SK-N-DZ (cell line): ENCODE measurements at places on chromosomes 11 and 22.

GRCh38 chr11:36848660-36849059 lies 250.6 kb upstream of the RAG2 start:
- DNase-seq = no peak

DNA sequence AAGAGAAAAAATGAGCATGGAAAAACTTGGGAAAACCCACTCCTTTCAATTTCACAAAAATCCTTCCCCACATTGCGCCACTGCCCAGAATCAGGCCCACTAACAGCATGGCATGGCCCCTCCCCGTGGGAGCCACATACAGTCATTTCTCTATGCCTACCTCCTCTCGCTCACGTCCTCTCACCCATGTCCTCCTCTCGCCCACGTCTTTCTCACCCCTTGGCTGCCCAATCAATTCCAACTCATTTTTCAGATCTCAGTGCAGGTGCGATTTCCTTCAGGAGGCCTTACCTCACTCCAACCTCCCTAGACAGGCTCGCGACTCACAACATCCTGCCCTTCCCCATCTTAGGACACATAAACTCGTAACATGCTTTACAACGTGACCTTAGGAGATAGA lies 229.2 kb downstream of the CADM1 start:
- no peak for DNase-seq

DNA sequence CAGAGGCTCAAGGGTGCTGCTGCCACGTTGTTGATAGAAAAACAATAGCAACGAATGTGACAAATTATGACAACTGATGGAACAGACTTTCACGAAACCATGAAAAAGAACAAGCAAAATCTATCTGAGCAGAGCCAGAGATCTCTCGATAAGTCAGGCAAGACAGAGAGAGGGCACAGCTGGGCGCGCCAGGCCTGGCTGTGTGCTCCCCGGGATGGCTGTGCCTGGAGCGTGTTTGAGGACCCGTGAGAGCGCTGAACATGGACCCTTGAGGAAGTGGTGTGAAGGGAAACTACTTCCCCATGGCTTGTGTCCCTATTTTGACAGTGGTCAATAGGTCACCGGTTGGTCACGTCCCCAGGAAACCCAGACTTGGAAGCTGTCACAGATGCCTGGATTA lies 83.1 kb upstream of the FGF3 start:
- no peak for DNase-seq

DNA sequence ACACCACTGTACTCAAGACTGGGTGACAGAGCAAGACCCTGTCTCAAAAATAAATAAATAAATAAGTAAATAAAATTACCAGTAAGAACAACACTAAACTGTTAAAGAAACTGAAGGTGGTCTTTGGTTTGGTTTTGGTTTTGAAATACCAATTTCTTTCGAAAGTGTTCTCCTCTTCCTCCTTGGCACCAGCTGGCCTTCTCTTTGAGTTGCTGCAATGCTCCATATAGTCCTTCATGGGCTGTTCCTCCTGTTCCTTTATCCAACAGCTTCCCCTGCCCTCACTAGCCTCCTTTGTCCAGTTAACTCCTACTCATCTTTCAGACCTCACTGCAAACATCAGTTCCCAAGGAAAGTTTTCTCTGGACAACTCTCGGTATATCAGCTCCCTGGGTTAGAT lies 5.0 kb upstream of the UVRAG start:
- DNase-seq = no peak

GRCh38 chr22:25753252-25753651 lies 11.3 kb downstream of the MYO18B start:
- no peak for DNase-seq

DNA sequence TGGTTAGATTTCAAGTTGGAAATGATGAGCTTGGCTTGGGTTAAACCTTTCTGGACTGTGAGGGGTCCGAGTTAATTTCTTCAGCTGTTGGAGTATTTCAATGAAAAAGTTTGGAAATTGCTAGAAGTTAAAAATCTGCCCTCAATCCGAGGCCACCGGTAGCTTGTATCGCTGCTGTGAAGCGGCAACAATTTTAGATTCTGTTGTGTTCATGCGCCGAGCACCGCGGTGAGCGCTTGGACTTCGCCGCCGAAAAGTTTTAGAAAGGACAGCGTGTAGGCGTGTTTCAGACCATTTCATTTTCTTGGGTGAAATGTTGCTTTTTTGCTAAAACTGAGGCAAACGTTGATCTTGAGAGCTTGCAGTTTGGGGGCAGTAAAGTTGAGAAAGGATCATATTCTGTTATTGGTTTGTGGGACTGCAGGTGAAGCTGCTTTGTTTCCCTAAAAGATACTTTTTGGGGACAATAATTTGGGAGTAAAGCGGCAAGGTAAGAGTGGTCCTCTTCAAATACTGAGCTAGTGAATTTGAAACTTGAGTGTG lies 928 bp downstream of the FBXO7 start:
- DNase-seq = no peak

DNA sequence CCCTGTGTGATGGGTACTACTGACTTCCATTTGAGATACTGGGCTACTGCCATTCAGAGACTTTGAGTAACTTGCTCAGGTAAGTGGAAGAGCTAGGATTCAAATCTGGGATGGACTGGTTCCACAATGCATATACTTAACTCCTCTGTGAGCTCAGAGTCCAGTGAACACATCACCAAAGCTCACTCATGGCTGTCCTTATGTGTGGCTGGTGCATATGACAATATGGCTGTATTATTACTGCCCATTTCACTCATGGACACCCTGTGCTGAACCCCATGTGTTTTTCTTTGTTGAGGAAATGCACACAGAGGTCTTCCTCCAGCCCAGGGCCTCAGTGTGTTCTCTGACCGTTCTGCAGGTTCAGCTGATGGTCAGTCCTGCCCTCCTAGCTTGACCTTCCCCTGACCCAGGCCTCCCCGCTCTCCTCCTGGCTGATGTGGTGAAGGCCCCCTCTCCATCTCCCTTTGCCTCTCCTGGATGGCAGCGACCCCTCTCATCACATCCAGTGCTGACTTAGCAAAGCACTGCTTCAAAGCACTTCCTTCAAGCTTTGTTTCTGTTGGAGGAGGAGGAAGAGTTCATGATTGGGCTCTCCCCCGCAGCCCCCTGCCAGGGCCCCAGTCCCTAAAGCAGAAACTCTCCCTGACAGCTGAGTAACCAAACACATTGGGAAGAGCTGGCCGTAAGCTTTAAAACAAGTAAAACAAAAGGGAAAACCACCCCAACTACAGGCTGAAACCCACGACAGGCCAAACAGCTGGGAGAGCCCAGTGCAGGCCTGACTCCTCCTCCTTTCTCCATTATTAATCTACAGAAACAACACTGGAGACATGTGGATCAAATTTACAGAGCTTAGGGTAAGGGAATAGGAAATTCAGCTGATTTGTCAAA lies 101.2 kb downstream of the NAT10 start:
- DNase-seq = no peak

- no peak for DNase-seq
Observed at GRCh38 chr11:103499710-103500340, 390.6 kb downstream of the DYNC2H1 start.

- DNase-seq = no peak
Observed at GRCh38 chr11:60528934-60529333, 13.7 kb downstream of the MS4A13 start.

DNA sequence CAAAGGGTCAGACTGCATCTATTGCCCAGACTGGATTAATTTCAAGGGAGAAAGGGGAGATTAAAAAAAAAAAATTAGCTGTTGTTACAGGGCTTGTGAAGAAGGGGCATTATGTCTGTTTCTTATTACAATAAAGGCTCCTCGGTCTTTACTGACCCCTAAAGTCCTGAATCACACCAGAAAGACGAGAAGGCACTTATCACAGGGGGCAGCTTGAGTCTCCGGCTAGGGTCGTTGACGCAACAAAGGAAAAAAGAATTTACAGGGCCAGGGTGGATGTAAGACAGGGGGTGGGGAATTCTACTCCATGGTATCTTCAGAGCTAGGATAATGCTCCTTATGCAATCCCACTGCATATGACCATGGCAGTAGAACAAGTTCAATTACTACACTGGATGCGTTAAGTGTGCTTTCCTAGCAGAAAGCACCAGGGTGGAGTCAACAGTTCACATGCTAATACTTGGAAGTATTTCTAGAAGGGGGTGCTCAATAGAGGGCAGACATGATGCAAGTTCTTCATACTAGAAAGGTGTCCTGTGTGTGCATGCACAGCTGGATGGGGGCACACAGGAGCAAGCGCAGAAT lies 16.5 kb downstream of the DDX17 start:
- no peak for DNase-seq

- DNase-seq = peak; percentile 37
Observed at GRCh38 chr22:43848366-43849171, 13.7 kb downstream of the SULT4A1 start.

DNA sequence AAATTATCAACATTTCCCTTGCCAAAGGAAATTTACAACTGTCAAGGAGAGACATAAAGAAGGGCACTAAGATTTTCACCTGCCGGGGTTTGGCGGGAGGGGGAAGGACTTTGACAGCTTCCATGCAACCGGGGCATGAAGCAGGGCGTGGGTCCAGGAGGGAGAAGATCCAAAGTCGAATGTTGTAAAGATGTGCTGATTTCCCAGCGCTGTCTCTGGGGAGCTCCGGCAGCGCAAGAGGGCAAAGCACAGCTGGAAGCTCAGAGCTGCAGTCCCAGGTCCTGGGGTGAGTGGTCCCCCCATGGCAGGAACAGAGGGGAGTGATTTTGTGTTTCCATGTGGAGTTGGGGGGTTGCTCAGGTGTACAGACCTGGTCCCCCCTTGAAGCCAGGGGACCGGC lies at the start of gene MS4A10:
Gene MS4A10 (plus strand): TSS at position 198 of the 400 bp plus-strand sequence. CDS start 5,003 bp downstream, outside the sequence.
- no peak for DNase-seq

GRCh38 chr11:7846003-7846402 lies 49.3 kb upstream of the OR5P2 start:
- DNase-seq = no peak

DNA sequence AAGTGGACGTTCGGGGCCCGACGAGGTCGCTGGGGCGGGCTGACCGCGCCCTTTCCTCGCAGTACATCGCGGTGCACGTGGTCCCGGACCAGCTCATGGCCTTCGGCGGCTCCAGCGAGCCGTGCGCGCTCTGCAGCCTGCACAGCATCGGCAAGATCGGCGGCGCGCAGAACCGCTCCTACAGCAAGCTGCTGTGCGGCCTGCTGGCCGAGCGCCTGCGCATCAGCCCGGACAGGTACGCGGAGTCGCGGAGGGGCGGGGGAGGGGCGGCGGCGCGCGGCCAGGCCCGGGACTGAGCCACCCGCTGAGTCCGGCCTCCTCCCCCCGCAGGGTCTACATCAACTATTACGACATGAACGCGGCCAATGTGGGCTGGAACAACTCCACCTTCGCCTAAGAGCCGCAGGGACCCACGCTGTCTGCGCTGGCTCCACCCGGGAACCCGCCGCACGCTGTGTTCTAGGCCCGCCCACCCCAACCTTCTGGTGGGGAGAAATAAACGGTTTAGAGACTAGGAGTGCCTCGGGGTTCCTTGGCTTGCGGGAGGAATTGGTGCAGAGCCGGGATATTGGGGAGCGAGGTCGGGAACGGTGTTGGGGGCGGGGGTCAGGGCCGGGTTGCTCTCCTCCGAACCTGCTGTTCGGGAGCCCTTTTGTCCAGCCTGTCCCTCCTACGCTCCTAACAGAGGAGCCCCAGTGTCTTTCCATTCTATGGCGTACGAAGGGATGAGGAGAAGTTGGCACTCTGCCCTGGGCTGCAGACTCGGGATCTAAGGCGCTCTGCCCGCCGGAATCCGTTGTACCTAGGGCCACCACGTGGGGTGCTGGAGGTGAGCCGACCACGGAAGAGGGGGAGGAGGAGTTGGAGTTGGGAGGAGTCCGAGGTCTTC lies 771 bp downstream of the MIF start:
- peak; percentile 82 for DNase-seq

- DNase-seq = no peak
Observed at GRCh38 chr11:44243086-44243485, 66.9 kb downstream of the ALX4 start.

GRCh38 chr22:41915035-41915785 lies at the start of gene SHISA8:
SHISA8 (minus strand) TSS chr22:41915074; CDS start chr22:41914667, 407 bp downstream.
- DNase-seq = no peak

- no peak for DNase-seq
Observed at GRCh38 chr11:31325160-31325559, 44.4 kb downstream of the DCDC1 start.

DNA sequence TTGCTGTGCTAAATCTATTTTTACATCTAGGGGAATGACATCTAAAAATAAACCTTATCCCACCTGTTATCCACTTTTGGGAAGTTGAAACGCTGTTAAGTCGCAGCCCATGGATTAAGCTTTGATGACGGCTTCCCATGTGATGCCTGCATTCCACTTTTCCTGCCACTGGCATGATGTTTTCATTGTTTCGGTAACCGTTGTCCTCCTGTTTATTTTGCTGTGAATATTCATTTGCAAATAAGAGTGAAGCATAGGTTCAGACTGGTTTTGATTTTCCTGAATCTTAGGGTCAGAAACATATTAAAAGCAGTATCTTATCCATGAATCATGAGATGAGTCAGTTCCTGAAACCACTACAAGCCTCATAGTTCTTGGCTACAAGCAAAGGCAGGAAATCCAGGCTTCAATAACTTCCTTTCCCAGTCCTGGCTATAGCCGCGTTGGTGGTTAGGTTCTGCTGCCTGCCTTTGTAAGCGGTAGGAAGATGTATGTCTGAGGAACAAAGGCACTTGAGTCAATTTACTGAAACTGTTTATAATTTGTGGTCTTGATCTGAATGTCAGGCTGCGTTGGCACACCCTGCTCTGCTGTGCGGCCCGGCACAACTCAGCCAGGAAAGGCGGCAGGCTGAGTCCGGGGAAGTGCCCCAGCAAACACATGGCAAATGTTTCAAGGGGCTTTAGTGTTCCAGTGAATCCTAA lies 19.4 kb downstream of the TEAD1 start:
- no peak for DNase-seq

DNA sequence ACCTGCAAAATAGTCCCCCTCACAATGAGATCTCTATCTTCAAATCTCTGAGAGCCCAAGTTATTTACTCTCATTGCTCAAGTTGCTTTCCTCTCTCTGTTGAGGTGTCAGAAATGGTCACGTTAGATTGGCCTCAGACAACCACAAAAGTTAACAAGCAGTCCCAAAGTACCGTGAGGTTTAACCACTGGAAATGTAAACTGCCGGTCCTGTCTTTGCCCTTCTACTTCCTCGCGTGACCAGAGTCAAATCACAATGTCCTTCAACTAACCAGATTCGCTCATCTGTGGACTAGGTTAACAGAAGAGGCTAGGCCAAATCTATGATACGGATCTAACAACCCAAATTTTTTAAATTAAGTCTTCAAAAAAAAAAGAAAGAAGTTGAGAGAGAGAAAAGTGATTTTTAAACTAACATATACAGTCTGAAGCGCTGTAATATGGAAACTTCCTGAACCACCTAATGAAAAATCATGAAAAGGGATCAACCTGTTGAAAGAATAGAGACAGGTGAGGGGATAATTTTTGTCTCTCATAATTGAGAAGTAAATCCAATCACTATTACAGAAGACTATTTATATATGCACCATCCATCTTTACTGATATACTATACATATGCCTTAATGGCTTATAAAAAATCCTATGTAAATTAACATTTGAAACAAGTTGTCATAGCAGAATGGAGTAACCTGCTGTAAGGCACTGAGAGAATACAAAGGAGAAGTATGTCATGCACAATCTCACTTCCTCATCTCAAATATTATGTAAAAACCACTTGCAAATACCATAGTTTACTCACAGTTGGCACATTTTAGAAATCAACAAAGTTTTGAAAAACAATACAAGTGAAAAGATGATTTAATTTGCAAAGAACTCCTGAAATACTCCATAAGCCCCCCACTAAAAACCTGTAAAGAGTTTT lies 3.3 kb upstream of the JAML start:
- no peak for DNase-seq
